ENCODE measurements at places on chromosomes 2 and 18. TPM values are rescaled to one million over a fixed set of nuclear protein-coding genes. Genes with fewer than 3 reads are reported as not detected.

DNA sequence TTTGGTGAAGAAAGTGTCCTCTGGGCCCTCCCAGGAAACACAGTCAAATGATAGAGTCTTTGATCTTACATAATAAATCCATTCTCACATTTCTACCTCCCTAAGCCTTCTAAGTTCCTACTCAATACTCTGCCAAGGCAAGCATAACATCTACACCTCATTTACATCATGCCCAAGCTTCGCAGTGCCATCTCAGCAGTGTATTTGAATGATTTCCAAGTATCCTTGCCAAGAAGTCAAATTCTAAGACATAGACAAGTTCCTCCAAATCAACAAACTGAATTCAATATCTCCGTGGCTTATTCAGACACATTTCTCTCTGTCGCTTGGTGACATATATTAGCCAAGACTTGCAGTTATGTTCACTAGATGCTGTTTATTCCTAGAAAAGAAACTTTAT lies 8.1 kb upstream of the MLPH start:
- DNase-seq = no peak

GRCh38 chr2:19059076-19059475 lies 299.3 kb downstream of the OSR1 start:
- no peak for DNase-seq

DNA sequence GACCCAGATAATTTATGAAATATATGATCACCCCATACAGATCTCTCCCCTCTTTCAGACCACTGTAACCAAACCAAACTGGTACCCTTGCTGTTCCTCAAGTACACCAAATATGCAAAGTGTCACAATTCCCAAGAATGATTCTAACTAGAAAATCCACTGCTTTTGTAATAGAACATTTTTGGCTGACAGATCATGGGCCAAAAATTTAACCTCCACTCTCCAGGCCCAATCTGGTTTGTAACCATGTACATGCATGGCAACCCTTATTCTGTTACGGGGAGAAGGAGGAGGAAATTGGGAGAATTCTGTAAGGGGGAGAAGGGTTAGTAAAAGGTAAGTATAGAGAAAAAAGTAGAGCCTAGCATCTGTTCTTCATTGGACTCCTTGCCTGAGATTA lies 62.0 kb downstream of the IKZF2 start:
- no peak for DNase-seq

- DNase-seq = peak; percentile 62
Measured at GRCh38 chr2:95331606-95332005, 34.5 kb downstream of the KCNIP3 start.

DNA sequence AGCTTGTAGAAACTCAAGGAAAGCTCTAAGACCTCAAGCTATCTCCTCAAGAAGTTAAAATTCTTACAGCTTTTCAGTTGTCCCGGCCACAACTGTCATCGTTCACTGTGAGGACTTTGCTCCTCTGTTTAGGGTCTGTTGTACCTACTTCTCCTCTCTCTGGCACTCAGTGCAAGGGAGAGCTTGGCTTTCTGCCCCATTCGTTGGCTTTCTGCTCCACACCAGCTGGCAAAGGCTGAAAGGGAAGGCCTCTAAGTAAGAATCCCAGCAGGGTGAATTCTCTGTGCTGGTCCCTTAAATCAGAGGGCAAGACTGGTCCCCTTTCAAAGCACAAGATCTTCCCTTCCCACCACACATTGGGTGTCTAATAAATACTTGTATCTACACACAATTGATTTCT lies 17.3 kb downstream of the ZBTB7C start:
- no peak for DNase-seq

- DNase-seq = no peak
Measured at GRCh38 chr2:240435457-240435947, at the start of gene GPC1. Gene GPC1, plus strand, starts transcription at chr2:240435663. Its CDS starts 256 bp downstream, at chr2:240435919.

DNA sequence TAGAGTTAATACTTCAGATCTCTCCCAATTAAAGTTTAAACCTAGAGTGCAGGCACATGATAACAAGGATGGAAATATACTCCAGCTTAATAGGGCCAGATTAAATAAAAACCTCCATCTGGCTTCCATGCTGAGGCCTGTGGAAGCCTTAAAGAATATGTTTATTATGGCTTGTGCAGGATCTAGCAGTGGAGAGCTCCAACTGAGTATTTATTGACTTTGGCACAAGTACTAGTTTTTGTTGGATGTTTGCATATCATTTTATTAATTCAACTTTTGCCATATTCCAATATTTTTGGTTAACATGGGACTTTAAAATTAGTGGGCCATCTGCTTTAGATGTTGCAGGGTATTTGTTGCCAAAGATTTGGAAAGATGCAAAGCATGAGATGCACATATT lies 860.4 kb upstream of the SOX11 start:
- DNase-seq = no peak

- no peak for DNase-seq
Measured at GRCh38 chr2:102273619-102274211, 37.6 kb upstream of the IL1RL1 start.

DNA sequence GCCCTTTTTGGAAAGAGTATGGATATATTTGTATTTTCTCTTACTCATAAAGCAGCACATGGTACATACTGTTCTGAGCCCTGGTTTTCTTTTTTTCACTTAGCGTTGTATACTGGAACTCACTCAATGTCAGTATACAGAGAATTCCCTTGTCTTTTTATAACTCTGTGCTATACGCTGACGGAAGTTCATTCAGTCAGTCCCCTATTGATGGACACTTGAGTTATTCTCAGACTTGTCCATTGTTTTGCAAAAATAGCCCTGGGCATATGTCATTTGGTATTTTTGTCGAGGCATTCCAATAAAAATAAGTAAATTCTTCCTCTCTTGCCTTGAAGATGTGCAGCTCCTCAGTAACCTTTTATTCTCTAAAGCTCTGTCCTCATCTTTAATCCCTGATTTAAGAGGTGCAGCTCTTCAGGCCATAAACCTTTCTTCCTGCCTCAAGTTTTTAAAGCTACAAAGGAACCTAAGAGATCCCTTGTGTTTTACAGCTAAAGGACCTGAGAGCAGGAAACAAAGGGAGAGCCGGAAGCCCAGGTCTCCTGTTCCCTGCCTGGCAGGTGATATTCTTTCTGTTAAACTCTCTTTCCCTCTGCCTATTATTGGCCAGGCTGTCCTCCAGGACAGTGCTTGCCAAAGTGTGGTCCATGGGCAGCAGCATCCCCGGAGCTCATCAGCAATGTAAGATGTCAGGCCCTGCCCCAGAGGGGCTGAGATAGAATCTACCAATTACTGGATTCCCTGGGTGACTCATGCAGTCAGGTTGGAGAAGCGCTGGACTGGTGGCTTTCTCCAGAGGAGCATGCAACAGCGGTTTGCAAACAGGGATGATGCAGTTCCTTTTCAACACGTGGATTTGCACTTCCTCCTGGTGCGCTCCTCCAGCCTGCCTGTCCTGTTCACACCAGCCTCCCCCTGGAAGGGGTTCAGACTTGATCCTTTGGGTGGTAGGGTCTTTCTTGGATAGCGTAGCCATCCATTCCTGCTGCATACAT lies 158.0 kb downstream of the NEDD4L start:
- DNase-seq = no peak

GRCh38 chr2:216221811-216222210 lies 112.7 kb downstream of the XRCC5 start:
- DNase-seq = no peak

DNA sequence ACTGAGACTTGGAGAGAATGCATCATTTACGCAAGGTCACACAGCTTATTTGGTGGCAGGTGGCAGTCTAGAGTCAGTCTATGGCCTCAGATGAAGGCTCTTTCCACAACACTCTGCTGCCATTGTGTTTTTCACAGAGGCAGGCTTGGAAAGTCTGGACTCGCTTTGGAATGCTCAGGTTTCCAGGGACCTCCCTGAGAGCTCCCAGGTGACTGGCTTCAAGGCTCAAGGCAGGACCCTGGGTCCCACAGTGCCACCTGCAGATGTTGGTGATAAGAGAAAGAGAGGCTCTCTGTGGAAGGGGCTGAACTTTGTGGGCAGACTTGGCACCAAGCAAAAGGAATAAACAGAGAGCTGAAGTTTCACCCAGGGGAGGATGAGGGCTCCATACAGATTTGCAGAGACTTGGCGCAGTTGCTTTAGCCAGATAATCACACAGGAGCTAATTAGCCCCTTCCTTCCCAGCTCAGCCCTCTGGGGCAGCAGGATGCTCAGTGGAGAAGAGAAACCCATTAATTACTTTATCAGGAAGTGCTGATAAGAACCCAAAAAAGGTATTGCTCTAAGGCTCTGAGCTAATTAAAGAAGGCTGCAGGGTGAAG lies 103.5 kb downstream of the LBH start:
- DNase-seq = no peak

DNA sequence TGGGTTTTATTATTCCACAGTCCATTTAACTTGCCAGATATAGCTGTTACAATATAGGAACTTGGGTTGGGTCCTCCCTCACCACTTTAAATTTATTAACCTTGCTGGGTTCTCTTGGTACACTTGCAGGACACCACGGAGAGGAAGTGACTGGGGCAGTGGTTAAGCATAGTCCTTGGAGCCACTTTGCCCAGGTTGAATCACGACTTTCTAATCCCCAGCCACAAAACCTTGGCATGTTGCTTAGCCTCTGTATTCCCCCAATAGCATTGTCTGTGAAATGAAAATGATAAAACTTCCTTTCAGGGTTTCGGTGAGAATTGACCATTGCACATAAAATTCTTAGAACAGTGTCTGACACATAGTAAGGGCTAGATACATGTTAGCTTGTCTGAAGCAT lies 221.2 kb downstream of the IRS1 start:
- no peak for DNase-seq

DNA sequence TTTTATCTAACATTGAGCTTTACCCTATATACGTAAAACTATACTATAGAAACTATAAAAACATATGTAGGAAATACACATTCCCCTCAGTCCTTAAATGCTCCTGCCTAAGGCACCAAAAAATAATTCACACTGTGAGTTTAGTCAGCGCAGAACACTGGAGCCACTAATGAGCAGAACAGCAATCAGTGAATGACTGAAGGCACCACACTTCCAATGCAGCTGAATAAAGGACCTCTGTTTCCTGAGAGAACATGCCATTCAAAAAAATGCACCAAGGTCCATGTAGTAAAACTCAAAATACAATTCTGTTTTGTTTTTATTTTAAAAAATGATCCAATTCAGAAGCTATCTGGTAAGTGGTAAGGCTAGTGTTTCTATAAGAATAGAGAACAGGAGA lies 1280.6 kb upstream of the NRXN1 start:
- DNase-seq = no peak

ATOH8 gene
- total RNA-seq = 2.7 TPM

KANSL3 gene
- 32.6 TPM for total RNA-seq

UGT1A8 gene
- total RNA-seq = not detected

CROCC2 gene
- not detected for total RNA-seq

CD28 gene
- total RNA-seq = 0.05 TPM

EGR4 gene
- not detected for total RNA-seq

GATA6 gene
- 13.1 TPM for total RNA-seq

SIX2 gene
- total RNA-seq = 35.0 TPM

IL36RN gene
- total RNA-seq = not detected

PCARE gene
- total RNA-seq = not detected

ADAM23 gene
- 19.2 TPM for total RNA-seq

CRYGC gene
- total RNA-seq = not detected

KATNAL2 gene
- 9.3 TPM for total RNA-seq

TGFA gene
- total RNA-seq = 0.25 TPM

XPO1 gene
- 89.8 TPM for total RNA-seq

CKAP2L gene
- total RNA-seq = 6.1 TPM

LYPD6B gene
- 0.36 TPM for total RNA-seq

PROC gene
- 2.6 TPM for total RNA-seq

Measured in chondrocyte (in vitro differentiated cells).